Camera-type eye (tissue), 1 donor: ENCODE measurements at places on chromosomes 3 and 15. TPM values are rescaled to one million over a fixed set of nuclear protein-coding genes. Genes with fewer than 3 reads are reported as not detected.

The KBTBD13 gene
- total RNA-seq = not detected

The SETMAR gene
- total RNA-seq = 24.7 TPM

The FEZF2 gene
- 14.3 TPM for total RNA-seq

The XRN1 gene
- 107 TPM for total RNA-seq

The GPR156 gene
- 3.8 TPM for total RNA-seq

The EPHB1 gene
- 8.7 TPM for total RNA-seq

The CCR9 gene
- not detected for total RNA-seq

The CPN2 gene
- not detected for total RNA-seq
